Activated T-helper 1 cell treated with anti-CD3 and anti-CD28 coated beads, Interleukin-2, amount 50 U/mL, for 16 hours (primary cell): ENCODE measurements at places on chromosomes 11 and 22.

DNA sequence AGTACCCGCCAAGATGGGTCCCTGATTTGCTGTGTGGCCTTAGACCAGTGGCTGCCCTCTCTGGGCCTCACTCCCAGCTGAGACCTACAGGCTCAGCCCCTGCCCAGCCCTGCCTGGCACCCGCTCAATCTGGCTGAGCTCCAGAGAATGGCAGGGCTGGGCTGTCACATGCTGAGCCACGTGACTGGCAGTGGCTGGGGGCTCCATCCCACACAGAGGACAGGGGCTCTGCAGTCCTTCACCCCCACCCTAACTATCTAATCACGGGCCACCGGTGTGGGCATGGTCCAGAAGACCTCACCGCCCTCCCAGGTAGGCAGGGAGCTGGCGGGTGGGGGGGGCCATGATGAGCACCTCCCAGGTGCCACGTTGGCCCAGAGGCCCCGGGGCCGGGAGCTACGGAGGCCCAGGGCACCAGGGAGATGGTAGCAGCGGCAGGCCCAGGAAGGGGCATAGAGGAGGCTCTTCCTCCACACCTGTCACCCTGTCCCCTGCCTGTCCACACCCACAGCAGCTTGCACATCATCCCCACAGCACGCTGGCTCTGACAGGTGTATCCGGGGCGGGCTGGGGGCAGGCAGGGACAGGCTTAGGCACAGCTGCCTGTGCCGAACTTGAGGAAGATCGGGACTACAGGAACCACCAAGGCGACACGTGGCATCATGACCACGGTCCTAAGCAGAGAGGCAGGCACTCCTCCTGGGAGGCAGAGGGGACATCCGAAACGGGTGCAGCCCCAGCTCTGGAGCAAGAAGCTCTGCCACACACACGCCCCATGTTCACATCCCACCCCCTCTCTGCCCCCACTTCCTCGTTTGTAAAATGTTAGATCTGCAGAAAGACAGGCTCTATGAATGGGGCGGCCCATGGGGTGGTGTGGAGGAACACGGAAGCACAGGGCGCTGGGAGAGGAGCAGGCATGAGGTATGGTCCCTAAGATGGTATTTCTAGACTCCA, 1.5 kb upstream of the ALDH3B1 start:
- no peak for DNase-seq

DNA sequence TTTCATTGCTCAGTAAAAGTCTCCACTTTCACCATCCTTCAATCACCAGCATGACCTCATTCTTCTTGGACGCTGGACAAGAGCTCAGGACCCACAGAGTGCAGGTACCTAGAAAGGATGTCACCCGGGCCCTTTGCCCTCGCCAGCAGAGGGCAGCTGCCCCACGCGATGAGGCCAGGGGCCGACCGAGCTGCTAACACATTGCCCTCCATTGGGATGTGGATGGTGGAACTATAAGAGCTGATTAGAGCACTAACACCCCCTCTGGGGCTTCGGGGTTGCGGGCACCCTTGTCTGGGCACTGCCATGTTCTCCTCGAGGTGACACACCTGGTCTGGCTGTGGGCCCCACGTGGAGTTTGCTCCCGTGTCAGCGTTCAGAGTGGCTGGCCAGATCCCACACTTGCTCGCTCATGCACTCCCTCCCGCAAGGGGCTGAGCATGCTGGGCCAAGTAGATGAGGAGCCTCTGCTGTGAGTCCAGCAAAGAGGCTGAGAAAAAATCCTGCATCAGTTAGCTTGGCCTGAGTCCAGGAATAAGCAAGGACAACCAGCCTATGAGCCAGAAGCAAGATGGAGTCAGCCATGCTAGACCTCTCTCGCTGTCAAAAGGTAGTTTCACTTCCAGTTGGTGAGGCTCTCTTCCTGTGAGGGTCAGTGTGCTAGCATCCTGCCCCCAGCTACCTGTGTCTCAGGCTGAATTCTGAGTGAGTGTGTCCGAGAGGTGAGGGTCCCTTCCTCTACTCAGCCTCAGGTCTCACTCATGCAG, 9.8 kb downstream of the KRTAP5-6 start:
- no peak for DNase-seq

- DNase-seq = no peak
Observed at GRCh38 chr11:125201525-125202141, 37.1 kb downstream of the PKNOX2 start.

- no peak for DNase-seq
Observed at GRCh38 chr22:29233277-29233877, 27.7 kb downstream of the EMID1 start.

DNA sequence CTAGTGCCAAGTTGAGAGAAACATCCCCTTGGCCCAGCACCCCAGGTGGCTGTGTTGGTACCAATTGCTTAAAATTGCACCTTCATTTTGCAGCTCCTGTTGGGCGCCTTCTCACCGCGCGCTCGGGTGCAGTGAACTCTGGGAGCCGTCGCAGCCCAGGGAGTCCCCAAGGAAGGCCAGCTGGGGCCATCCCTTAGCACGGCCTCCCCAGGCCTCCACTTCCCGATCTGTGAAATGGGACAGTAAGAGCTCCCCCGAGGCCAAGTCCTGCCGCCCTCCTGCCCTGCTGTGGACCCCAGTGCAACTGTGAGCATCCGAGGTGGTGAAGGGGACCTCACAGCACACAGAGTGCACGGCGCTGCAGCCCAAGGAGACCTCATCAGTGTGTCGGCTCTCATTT, 1234.1 kb downstream of the BRD1 start:
- DNase-seq = no peak

- no peak for DNase-seq
Observed at GRCh38 chr11:77035580-77035979, 1.4 kb downstream of the B3GNT6 start.

DNA sequence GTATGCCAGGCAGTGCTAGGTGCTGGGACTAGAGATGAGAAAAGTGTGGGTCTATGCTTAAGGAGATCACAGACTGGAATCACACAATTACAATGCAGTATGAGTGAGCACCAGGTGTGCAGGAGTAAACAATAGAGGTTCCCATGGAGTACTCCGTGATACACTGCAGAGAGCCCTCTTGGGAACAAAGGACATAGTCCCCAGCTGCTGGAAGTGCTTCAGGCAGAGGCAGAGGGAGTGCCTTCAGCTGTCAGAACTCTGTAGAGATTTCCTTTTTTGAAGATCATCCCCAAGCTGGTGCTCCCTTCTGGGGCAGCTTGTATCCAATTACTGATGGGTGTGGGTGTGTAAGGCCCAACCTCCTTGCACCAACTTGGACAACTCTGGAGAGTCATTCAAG, 143.5 kb upstream of the PLET1 start:
- no peak for DNase-seq

DNA sequence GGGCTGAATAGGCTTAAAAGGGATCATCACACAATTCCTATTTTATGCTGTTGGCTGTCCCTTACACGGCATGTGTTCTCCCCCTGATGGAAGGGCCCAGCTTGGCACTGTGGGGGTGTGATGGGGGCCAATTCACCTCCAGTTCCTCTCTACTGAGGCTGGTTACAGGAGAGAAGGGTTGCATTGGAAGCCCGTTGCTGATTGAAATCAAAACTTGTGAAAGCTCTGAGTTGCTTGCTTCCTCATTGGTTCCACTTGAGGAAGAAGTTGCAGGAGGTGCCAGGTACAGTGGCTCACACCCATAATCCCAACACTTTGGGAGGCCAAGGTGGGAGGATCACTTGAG, 13.3 kb upstream of the PRG2 start:
- DNase-seq = no peak

- DNase-seq = no peak
Observed at GRCh38 chr11:44892843-44893242, 57.8 kb downstream of the TP53I11 start.

GRCh38 chr11:76738618-76739240, 44.4 kb upstream of the TSKU start:
- DNase-seq = no peak

- DNase-seq = no peak
Observed at GRCh38 chr11:22808571-22809197, 20.9 kb downstream of the SVIP start.

- DNase-seq = no peak
Observed at GRCh38 chr11:763073-763463, 14.2 kb downstream of the GATD1 start.

DNA sequence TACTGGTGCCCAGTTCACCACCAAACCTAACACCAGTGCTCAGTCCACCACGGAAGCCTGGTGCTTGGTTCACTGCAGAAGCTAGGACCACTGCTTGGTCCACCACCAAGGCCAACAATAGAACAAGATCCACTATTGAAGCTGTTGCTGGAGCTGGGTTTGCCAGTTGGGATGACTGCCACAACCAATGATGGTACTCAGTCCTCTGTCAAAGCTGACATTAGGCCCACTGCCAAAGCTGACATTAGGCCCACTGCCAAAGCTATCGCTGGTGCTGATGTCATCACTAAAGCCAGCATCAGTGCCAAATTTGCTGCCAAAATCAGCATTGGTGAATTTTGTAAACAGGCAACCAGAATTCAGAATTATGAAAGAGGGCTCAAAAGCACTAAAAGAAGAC, 1850.2 kb upstream of the RAG2 start:
- no peak for DNase-seq

- DNase-seq = no peak
Observed at GRCh38 chr11:123537726-123538125, 107.7 kb downstream of the GRAMD1B start.

- DNase-seq = no peak
Observed at GRCh38 chr11:7668911-7669310, 4.4 kb downstream of the CYB5R2 start.

DNA sequence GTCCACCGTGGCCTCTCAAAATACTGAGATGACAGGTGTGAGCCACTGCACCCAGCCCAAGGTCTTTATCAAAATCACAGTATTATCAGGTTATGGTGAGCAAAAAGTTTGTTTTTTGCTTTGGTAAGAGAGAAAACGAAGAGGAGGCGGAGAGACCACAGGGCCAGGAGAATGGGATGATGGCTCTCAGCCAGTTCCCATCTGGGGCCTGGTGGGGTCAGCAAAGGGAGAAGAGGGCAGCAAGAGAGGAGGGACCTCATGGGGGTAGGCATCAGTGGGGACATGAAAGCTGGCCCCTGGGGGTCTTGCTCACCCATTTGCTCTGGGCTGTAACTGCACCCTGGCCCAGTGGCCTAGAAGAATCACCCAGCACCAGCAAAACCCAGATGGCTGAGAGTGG, 190.2 kb downstream of the SHANK2 start:
- DNase-seq = no peak
